ENCODE measurements at places on chromosomes 4 and X.

DNA sequence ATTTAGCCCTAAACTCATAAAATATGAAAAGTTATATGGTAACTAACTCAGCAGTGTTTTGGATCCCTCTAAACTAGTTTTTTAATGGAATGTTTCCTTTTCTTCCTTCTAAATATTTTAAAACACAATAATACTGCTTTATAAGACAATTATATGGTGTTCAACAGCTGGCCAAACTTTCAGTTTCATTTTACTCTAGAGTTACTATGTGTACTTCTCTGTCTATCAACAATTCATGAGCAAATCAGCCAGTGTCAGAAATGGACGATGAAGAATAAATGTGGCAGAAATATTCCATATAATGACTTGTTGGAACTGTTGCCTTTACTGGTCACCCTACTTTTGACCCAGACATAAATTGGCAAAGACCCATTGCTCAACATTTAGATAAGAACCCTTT is 64.8 kb upstream of the CXXC4 start:
- ATAC-seq = no peak

GRCh38 chrX:50813843-50814661 is at the start of gene SHROOM4:
SHROOM4 (minus strand) TSS chrX:50814194; CDS start chrX:50814018, 176 bp downstream.
- peak; percentile 89 for ATAC-seq

DNA sequence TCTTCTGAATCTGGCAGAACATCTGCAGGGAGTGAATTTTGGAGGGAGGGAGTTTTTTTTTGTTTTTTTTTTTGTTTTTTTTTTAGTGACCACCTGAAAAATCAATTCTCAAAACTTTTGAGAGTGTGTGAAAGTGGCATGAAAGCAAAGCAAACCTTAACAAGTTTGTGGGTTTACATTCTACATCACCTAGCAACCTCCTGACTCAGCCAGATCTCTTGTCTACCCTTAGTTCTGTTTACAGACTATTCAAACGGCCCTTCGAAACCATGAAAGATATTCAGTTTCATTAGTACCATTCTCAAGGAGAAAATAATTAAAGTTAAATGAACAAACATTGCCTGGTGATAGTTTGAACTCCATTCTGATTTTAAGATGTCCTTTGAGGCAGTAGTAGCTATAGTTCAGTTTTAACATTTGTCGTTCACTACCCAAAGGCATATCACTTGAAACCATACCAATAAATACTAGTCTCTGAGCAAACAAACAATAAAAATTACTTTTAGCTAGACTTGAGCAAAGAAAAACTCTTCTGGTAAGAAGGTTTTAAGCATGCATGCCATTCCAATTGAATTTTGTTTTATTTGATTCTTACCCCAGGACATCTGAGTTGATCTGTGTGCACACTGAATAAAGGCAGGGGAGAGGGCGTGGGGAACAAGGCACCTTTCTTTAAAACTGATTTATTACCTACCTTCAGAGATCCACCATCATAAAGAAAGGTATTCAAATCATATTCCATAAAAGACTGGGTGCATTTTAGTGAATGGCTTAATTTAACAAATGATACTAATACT is 137.7 kb downstream of the ARX start:
- ATAC-seq = no peak

- no peak for ATAC-seq
Measured at GRCh38 chr4:2135083-2135482, 76.0 kb downstream of the NAT8L start.

- peak; percentile 83 for ATAC-seq
Measured at GRCh38 chr4:185276036-185276435, 66.6 kb downstream of the SNX25 start.

DNA sequence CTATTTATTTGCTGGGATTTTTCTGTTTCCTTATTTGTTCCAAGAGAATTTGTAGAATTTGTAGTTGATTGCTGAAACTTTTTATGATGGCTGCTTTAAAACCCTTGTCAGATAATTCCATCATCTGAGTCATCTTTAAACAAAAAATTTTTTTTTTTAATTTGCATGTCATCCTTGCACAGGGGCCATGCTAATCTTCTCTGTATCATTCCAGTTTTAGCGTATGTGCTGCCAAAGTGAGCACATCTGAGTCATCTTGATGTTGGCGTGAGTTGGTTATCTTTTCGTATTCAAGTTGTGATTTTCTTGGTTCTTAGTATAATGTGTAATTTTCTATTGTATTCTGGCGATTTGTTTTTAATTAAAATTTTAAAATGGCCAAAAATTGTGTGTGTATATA is 18.7 kb upstream of the ZNF157 start:
- ATAC-seq = peak; percentile 34

- no peak for ATAC-seq
Measured at GRCh38 chr4:86664959-86665358, 70.8 kb downstream of the PTPN13 start.

GRCh38 chr4:37463033-37463856 is 218.7 kb downstream of the NWD2 start:
- no peak for ATAC-seq

GRCh38 chr4:172648471-172648870 is 520.1 kb upstream of the GALNT7 start:
- no peak for ATAC-seq

- no peak for ATAC-seq
Measured at GRCh38 chr4:31160146-31160545, 440.0 kb downstream of the PCDH7 start.

- ATAC-seq = peak; percentile 42
Measured at GRCh38 chrX:45186643-45187026, 14.0 kb downstream of the DIPK2B start.

GRCh38 chrX:150360331-150360730 is 2.8 kb upstream of the MAMLD1 start:
- no peak for ATAC-seq

DNA sequence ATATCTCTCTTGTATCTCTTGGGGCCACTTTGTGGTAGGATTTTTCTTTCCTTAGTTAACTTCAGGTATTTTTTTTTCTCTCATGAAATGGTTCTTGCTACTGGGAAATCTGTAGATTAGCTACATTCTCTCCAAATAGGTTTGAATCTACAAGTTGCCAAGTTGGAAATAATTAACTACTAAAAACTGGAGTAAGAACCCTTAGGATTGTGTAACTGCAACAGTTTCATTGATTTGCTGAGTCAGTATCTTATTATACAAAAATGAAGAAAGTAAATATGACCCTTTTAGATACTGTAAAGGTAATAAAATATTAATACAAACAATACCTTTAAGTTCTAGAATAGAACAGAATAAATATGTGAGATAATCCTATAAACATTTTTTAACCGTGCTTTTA is 327.9 kb downstream of the CXXC4 start:
- no peak for ATAC-seq

DNA sequence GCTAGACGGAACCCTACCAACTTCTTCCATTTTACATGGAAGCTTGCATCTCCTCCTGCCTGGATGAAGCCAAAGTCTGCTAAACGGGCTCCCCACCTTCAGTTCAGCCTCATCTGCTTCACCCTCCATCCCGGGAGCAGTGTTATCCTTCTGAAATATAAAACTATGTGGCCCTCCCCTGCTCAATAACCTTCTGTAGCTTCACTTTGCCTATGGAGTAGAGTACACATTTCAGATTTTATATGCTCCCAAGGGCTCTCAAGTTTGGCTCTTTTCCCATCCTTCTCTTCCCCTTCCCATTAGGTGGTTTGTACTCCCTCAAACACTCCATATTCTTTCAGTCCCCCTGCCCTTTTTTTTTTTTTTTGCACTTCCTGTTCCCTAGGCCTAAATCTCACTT is 115.9 kb upstream of the RAI2 start:
- no peak for ATAC-seq

GRCh38 chrX:68999356-68999755 is 165.9 kb downstream of the PJA1 start:
- ATAC-seq = no peak

- peak; percentile 91 for ATAC-seq
Measured at GRCh38 chrX:57918750-57919436, 8.6 kb upstream of the ZXDA start.

- no peak for ATAC-seq
Measured at GRCh38 chr4:98796991-98797390, 131.9 kb downstream of the EIF4E start.

DNA sequence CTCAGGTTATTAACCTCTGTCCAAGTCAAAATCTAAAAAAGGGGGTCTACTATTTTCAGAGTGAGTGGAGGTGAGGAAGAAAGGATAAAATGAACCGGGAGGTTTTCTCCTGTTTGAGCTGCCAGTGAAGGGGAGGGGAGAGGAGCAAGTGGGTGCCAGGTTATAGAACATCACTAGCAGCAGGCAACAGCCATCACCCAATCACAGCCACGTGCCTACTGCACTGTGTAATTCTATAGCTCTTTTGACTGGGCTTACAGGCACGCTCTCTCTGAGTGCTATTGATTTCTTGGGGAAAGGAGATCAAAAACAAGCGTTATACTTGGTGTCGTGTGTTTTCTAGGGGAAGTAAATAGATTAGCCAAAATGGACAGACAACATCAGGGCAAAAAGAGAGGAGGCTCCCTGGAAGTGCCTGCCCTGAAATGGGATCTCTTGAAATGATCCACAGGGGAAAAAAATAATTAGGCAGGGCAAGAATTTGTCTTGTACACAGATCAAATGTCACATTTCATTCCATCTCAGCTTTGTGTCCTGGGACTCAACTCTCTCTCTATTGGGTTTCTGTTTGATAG is 300.5 kb upstream of the LCORL start:
- ATAC-seq = no peak

- ATAC-seq = no peak
Measured at GRCh38 chr4:6788123-6788522, 5.6 kb downstream of the KIAA0232 start.

DNA sequence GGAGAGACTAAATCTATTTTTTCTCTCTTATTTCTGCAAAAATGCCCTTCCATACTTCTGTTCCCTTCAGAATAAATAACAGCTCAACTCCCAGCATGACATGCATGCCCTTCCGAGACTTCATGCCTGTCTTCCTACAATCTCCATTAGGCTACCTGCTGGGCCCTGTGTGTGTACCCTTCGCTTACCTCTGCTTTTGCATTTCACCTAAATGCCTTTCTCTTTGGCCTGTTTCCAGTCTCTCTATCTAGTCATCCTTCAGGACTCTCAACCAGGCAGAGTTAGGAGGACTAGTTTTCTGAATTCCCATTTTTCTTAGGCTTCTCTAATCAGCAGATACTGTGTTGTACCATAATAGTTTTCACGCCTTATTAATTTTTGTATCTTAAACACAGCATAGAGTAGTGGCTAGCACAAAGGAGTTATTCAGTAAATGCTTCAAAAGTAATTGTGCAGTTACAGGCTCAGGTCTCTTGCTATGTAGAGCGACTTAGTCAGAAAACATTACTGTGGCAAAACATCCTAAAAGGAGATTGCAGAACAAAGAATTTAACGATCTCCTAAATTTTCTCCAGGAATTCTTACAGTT is 20.5 kb downstream of the SEPTIN11 start:
- ATAC-seq = peak; percentile 52

DNA sequence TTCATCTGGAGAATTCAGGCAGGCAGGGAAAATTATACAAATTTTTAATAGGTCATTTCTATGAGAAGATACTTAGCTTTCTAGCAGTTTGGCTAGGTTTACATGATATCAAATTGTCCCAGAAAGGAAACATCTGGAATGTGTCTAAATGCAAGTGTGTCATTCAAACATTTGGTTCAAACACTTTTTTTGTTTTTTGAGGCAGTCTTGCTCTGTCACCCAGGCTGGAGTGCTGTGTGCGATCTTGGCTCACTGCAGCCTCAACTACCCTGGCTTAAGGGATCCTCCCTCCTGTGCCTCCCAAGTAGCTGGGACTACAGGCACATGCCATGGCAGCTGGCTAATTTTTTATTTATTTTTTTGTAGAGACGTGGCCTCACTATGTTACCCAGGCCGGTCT is 31.6 kb downstream of the SPARCL1 start:
- ATAC-seq = no peak

GRCh38 chr4:72418458-72418857 is 150.6 kb downstream of the ADAMTS3 start:
- peak; percentile 93 for ATAC-seq
